Activated CD4-positive, alpha-beta T cell treated with anti-CD3 and anti-CD28 coated beads, Interleukin-2, amount 10 ng/mL, durations not matched to agents 7 days and 5 days (primary cell): ENCODE measurements at places on chromosomes 16 and 17.

DNA sequence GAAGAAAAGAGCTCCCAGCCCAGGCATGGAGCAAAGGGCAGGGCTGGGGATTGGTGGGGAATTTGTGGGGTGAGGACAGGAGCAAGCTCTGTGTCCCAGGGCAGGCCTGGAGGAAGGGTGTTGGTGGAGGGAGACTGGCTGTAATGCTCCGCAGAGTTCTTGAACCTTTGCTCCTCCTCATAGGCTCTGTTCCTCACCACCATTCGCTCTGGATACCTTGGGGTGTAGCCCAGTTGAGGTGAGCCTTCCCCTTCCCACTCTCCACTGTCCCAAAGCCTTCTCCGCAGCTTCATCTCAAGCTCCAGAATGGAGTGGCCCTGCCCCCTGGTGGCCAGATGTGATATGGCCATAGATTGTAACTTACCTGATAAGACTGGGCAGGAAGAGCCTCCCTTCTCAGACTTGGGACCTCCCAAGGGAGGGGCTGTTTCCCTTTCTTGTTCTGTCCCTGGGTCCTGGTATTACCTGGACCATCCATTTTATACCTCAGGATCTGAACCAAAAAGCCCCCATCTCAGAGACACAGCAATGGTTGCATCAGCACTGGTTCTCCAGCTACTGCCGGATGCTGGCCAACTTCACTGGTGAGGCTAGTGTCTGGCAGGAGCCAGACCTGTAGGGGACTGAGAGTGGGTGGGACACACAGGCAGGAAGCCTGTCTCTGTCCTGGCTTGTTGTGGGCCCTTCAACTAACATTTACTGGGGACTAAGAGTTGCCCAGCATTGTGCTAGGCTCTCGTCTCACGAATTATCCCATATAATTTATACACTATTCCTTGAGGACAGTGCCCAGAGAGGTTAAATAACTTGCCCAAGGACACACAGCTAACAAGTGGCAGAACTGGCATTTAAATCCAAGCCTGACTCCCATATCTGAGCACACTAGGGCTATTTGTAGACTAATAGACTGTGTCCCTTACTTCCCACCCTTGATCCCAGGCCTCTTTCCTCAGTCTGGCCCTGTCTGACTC lies 19.1 kb upstream of the STAC2 start:
- no peaks in the 10 kb centered on the region for H3K36me3 ChIP-seq
- no peak overlapping the region for H3K4me3 ChIP-seq
- H3K4me1 ChIP-seq = peaks cover 10% of the 10 kb centered on the region
- H3K27ac ChIP-seq = no peak overlapping the region

- H3K36me3 ChIP-seq = peaks cover 54% of the 10 kb centered on the region
- H3K27me3 ChIP-seq = no peaks in the 10 kb centered on the region
- H3K4me3 ChIP-seq = no peak overlapping the region
- H3K27ac ChIP-seq = no peak overlapping the region
Observed at GRCh38 chr16:16042076-16042475, 92.7 kb downstream of the ABCC1 start.

DNA sequence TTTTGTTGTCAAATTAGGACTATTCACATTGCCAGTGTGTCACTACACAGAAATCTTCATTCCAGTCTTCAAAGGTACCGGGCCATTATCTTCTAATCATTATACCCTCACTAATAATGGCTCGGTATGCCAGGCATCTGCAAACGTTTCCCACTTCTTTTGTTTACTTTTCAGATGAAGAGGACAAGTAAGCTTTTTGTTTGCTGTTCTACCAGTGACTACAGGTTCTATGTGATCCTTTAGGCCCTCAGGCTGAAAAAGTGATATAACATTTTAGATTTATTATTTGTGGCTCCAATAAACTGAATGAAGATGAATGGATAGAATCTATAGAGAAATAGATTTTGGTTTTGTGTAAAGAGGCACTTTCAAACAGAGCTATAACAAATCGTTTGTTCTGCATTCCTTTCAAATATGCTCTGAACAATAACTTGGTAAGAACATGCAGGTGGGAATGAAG lies 403 bp upstream of the KRTAP3-1 start:
- H3K27ac ChIP-seq = no peak overlapping the region
- H3K4me3 ChIP-seq = no peak overlapping the region
- H3K27me3 ChIP-seq = peaks cover 8% of the 10 kb centered on the region

- H3K27ac ChIP-seq = no peak overlapping the region
- H3K4me3 ChIP-seq = no peak overlapping the region
- H3K36me3 ChIP-seq = peaks cover 1% of the 10 kb centered on the region
- DNase-seq = no peak
- H3K4me1 ChIP-seq = no peaks in the 10 kb centered on the region
- H3K27me3 ChIP-seq = no peaks in the 10 kb centered on the region
Observed at GRCh38 chr17:18101828-18102227, 6.7 kb upstream of the MYO15A start.
